ENCODE measurements at places on chromosomes 4 and X. TPM values are rescaled to one million over a fixed set of nuclear protein-coding genes. Genes with fewer than 3 reads are reported as not detected.

The HEPH gene
- 0.18 TPM for total RNA-seq

The FAM236B gene
- total RNA-seq: not detected

The TMSB15B gene
- 7.2 TPM for total RNA-seq

The GNL3L gene
- total RNA-seq: 59.6 TPM

The RBMX gene
- 255 TPM for total RNA-seq

The PAGE2 gene
- total RNA-seq: not detected

The CXorf58 gene
- total RNA-seq: not detected

The UGT2B11 gene
- not detected for total RNA-seq

The PAGE1 gene
- total RNA-seq: not detected

The ITGB1BP2 gene
- 5.6 TPM for total RNA-seq

The DAPP1 gene
- 30.0 TPM for total RNA-seq

The SCML2 gene
- 2.0 TPM for total RNA-seq

The TLL1 gene
- total RNA-seq: not detected

The PSAPL1 gene
- not detected for total RNA-seq

The CHIC2 gene
- total RNA-seq: 14.0 TPM

The PNCK gene
- not detected for total RNA-seq

The SRPX2 gene
- not detected for total RNA-seq

The QRFPR gene
- total RNA-seq: not detected

The GPM6B gene
- not detected for total RNA-seq

The RADX gene
- total RNA-seq: 8.0 TPM

The TNIP3 gene
- total RNA-seq: 0.93 TPM

The PABPC1L2B gene
- not detected for total RNA-seq

The NPNT gene
- not detected for total RNA-seq

The FANCB gene
- 13.0 TPM for total RNA-seq

The MFAP3L gene
- total RNA-seq: 0.18 TPM

The TENT5D gene
- not detected for total RNA-seq

The GAB3 gene
- total RNA-seq: 8.6 TPM

The AVPR2 gene
- total RNA-seq: not detected

The COL25A1 gene
- total RNA-seq: not detected

The PRR32 gene
- not detected for total RNA-seq

The LRAT gene
- total RNA-seq: not detected

The FAM156B gene
- total RNA-seq: 14.4 TPM

The RTL3 gene
- not detected for total RNA-seq

The ZNF182 gene
- 6.5 TPM for total RNA-seq

The PAGE2B gene
- total RNA-seq: not detected

The CD99L2 gene
- total RNA-seq: 13.4 TPM

The NUDT11 gene
- 1.6 TPM for total RNA-seq

The LYAR gene
- total RNA-seq: 35.0 TPM

The UGT2B17 gene
- total RNA-seq: not detected

The HPGDS gene
- 3.2 TPM for total RNA-seq

The TCEAL6 gene
- total RNA-seq: not detected

The ABLIM2 gene
- total RNA-seq: 0.43 TPM

The DTHD1 gene
- 0.07 TPM for total RNA-seq

The ADH6 gene
- not detected for total RNA-seq

The HTN1 gene
- not detected for total RNA-seq

The PDZD4 gene
- 0.68 TPM for total RNA-seq

The GPR34 gene
- total RNA-seq: not detected

The SMIM10L2A gene
- 0.48 TPM for total RNA-seq

The ARHGEF6 gene
- total RNA-seq: 164 TPM

The RIPPLY1 gene
- total RNA-seq: not detected

The PFKFB1 gene
- total RNA-seq: 0.27 TPM

The SLC10A6 gene
- total RNA-seq: not detected

The DMRTC1 gene
- not detected for total RNA-seq

The MAGEA6 gene
- total RNA-seq: not detected

The MAGEB17 gene
- not detected for total RNA-seq

The TRIM75 gene
- not detected for total RNA-seq

The ATRX gene
- total RNA-seq: 79.2 TPM

The NXF2B gene
- total RNA-seq: not detected

The ALAS2 gene
- total RNA-seq: not detected
